Left cardiac atrium (tissue), 4 donors: ENCODE measurements at places on chromosomes 4 and X. TPM values are rescaled to one million over a fixed set of nuclear protein-coding genes. Genes with fewer than 3 reads are reported as not detected.

- DNase-seq = peak; percentile 22
Measured at GRCh38 chr4:3440979-3441500, 728 bp upstream of the HGFAC start.

GRCh38 chrX:24014388-24015018, 12.5 kb downstream of the KLHL15 start:
- no peak for DNase-seq

- no peak for DNase-seq
Measured at GRCh38 chr4:28358606-28359005, 1498.0 kb downstream of the STIM2 start.

The DUX4 gene
- total RNA-seq = not detected

- no peak for DNase-seq
Measured at GRCh38 chr4:8837181-8837841, 34.3 kb downstream of the HMX1 start.

The MSX1 gene
- total RNA-seq = 4.5 TPM

DNA sequence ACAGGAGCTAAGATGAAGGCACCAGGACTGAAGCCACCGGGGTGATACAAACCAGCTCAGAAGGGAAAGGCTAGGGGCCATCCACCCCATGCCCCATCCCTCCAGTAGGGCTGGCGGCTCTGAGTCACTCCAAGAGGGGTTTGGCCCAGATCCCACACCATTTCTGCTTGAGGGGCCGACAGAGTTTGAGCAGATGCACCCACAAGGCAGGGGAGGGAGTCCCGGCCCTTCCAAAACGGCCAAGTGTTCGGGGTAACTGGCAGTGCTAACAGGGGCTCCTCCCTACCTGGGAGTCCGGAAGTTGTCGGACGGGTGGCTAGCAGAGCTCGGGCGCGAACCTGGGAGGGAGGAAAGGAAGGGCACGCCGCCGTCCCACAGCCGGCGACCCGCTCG, 412 bp downstream of the SLC10A3 start:
- peak; percentile 46 for DNase-seq

GRCh38 chr4:111512081-111512783, 633.0 kb upstream of the FAM241A start:
- DNase-seq = no peak
